ENCODE measurements at places on chromosomes 16 and 17.

- H3K4me1 ChIP-seq: peaks cover 12% of the 10 kb centered on the region
- no peak overlapping the region for H3K27ac ChIP-seq
- H3K36me3 ChIP-seq: peaks cover 24% of the 10 kb centered on the region
- no peaks in the 10 kb centered on the region for H3K27me3 ChIP-seq
- no peak overlapping the region for H3K4me3 ChIP-seq
Measured at GRCh38 chr17:13541032-13541480, 60.7 kb downstream of the HS3ST3A1 start.

DNA sequence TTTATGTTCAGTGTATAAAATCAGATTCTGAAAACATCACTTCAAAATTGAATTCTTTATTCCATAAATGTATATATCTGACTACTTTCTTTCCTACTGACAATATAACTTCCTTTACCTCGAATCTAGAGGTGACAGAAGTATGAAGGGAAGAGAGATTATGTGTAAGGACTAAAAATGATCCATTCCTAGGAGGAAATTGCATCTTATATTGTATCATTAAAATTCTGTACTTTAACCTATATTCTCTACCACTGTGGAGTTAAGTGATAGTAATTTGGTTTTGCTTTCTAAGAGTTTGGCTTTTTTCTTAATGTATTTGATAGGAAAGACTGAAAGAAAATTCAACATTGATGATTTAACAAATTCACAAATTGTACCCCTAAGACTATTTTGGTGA is 11.4 kb downstream of the MYH4 start:
- H3K27me3 ChIP-seq: no peaks in the 10 kb centered on the region
- no peak for DNase-seq
- H3K4me3 ChIP-seq: no peak overlapping the region
- H3K4me1 ChIP-seq: no peaks in the 10 kb centered on the region
- no peak overlapping the region for H3K27ac ChIP-seq

- H3K4me3 ChIP-seq: no peak overlapping the region
- no peaks in the 10 kb centered on the region for H3K4me1 ChIP-seq
- H3K36me3 ChIP-seq: no peaks in the 10 kb centered on the region
- no peak for DNase-seq
- no peaks in the 10 kb centered on the region for H3K27me3 ChIP-seq
Measured at GRCh38 chr17:42233994-42234393, 39.7 kb upstream of the GHDC start.

DNA sequence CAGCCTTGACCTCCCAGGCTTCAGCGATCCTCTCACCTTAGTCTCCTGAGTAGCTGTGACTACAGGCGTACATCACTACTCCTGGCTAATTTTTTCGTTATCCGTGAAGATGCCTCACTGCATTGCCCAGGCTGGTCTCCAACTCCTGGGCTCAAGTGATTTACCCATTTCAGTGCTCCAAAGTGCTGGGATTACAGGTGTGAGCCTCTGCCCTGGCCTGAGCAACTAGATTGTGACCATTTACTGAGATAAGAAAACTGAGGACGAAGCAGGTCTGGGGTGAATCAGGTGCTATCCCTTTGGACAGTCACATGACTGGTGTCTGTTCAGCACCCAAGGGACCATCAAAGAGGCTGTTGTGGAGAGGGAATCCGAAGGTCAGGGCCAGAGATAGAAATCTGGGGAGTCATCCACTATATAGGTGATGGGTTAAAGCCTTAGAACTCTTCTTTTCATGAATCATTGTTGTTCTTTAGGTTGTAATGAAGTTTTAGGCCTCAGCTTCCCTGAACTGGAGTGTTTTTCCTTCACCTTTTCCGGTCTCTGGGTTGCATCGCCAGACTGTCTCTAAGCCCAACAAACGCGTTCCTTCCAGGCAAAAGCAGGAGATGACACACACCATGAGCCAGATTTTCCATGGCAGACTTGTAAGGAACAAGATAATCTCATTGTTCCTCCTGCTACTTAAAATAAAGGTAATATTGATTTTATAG is 62.5 kb downstream of the FTO start:
- no peaks in the 10 kb centered on the region for H3K27me3 ChIP-seq
- H3K4me3 ChIP-seq: no peak overlapping the region
- H3K27ac ChIP-seq: no peak overlapping the region
- no peaks in the 10 kb centered on the region for H3K36me3 ChIP-seq
- 0 out of 2 replicates have a peak, but pooled peaks cover 3% of the 10 kb centered on the region for H3K4me1 ChIP-seq

DNA sequence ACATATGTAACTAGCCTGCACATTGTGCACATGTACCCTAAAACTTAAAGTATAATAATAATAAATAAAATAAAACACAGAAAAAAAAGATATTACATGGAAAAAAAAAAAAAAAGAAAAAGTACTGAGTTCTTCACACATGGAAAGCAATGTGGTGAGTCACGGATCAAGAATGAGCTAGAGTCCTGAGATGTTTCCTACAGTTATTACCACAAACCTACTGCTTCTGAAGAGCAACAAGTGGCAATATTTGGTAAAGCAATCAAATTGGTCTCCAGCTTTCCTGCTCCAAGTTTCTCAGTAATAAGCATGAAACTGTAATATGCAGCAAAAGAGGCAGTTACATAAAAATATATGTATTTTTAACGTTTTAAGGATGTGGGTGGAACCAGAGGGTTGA is 223.3 kb upstream of the SALL1 start:
- no peak overlapping the region for H3K27ac ChIP-seq
- no peaks in the 10 kb centered on the region for H3K27me3 ChIP-seq
- H3K36me3 ChIP-seq: peaks cover 3% of the 10 kb centered on the region
- no peak overlapping the region for H3K4me3 ChIP-seq
- DNase-seq: no peak

DNA sequence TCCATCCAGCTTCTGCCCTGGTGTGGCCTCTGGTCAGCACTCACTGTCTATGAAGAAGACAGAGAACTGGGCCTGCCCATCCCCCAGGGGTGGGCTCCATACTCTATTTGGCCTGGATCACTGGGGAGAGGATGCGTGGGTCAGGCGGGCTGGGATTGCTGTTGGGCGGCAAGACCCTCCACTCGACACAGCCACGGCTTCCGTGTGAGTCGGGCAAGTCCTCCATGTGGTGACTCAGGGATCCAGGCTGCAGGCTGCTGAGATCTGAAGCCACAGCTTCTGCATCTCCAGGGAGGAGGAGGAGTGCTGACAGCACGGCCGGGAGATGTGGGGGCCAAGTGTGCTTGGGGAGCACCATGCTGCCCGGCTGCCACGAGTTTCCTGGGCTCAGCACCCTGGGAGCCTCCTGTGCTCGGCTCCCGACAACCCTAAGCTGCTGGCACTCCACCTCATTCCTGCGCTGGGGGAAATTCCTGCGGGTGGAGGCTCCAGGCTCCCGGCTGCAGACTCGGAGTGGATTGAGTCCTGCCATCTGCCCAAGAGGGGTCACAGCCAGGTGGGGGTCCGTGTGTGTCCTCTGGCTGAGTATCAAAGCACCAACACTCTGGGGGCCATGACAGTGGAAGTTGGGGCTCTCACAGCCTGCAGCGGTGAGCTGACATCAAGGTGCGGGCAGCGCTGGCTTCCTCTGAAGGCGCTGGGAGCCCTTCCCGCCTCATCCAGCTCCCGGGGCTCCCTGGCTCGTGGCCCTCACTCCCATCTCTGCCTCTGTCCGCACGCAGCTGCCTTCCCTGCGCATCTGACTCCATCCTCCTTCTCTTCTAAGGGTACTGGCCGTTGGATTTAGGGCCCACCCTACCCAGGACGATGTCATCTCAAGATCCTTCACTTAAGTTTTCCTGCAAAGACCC is 24.4 kb upstream of the CBFA2T3 start:
- H3K4me1 ChIP-seq: peaks cover 13% of the 10 kb centered on the region
- no peak overlapping the region for H3K27ac ChIP-seq
- H3K4me3 ChIP-seq: no peak overlapping the region
- H3K36me3 ChIP-seq: peaks cover 11% of the 10 kb centered on the region

DNA sequence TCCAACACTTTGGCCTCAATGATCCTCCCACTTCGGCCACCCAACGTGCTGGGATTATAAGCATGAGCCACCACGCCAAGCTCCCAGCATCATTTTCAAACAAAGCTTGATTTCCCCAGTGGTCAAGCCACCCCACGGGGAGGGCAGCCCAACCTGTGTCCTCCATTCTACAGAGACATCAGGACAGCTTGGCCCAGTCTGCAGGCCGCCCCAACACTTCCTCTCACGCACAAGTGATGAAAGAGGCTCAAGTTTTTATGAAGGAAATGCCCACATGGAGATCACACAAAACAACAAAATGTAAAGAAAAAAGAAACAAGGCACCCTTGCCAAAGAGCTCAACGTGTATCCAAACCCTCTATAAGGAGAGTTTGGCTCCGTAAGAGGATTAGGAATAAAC is 112.4 kb downstream of the XYLT1 start:
- H3K27ac ChIP-seq: no peak overlapping the region
- H3K36me3 ChIP-seq: 0 out of 2 replicates have a peak, but pooled peaks cover 2% of the 10 kb centered on the region
- no peaks in the 10 kb centered on the region for H3K27me3 ChIP-seq
- no peak overlapping the region for H3K4me3 ChIP-seq

- H3K27me3 ChIP-seq: no peaks in the 10 kb centered on the region
- H3K4me1 ChIP-seq: 0 out of 2 replicates have a peak, but pooled peaks cover 4% of the 10 kb centered on the region
- no peak overlapping the region for H3K27ac ChIP-seq
Measured at GRCh38 chr16:23293016-23293415, 9.1 kb upstream of the SCNN1B start.

- H3K4me1 ChIP-seq: peaks cover 22% of the 10 kb centered on the region
- H3K4me3 ChIP-seq: no peak overlapping the region
- DNase-seq: no peak
- no peaks in the 10 kb centered on the region for H3K36me3 ChIP-seq
- H3K27me3 ChIP-seq: no peaks in the 10 kb centered on the region
- H3K27ac ChIP-seq: peak overlapping the region; percentile 82
Measured at GRCh38 chr17:2178798-2179501, 124.0 kb downstream of the HIC1 start.

DNA sequence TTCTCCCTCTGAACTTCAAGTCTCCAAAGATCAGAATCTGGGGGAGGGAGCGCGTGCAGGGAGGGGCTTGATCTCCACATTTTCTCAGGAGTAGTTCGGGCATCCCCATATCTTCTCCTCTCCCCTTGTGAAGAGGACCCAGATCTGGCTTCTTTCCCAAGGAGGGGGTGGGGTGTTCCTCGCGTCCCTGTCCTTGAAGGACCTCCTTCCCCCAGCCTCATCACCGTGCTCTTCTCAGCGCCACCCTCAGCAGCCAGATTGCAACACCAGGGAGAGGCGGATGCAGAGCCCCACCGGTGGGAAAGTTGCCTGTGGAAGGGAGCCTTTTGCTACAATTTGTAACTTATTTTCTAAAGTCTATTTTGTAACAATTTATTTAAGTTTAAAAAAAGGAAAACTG is 5.7 kb downstream of the PRSS53 start:
- no peak for DNase-seq
- H3K27ac ChIP-seq: no peak overlapping the region
- no peak overlapping the region for H3K4me3 ChIP-seq
- no peaks in the 10 kb centered on the region for H3K27me3 ChIP-seq
- H3K36me3 ChIP-seq: peaks cover 23% of the 10 kb centered on the region

GRCh38 chr17:3574231-3574630 is 16.6 kb upstream of the TRPV3 start:
- H3K4me1 ChIP-seq: no peaks in the 10 kb centered on the region
- no peak overlapping the region for H3K4me3 ChIP-seq
- H3K36me3 ChIP-seq: peaks cover 13% of the 10 kb centered on the region
- DNase-seq: no peak

DNA sequence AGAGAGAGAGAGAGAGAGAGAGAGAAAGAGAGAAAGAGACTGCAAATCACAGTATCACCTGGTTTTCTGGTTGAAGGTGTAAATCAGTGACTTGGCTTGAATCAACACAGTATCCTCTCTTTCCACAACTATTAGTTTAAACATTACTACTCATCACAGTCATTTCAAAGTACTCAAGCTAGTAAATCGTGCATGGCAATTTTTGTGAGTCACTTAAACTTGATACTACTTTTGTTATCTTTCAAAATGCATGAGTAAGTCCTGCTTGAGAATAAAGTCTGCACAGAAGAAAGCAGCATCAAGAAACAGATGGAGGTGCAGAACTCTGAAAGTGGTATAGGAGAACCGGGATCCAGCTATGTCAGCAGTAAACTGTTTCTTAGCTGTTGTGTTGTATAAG is 535.4 kb downstream of the CDH8 start:
- H3K36me3 ChIP-seq: no peaks in the 10 kb centered on the region
- H3K27ac ChIP-seq: no peak overlapping the region
- no peaks in the 10 kb centered on the region for H3K27me3 ChIP-seq
- peaks cover 4% of the 10 kb centered on the region for H3K4me1 ChIP-seq
- DNase-seq: no peak

- no peak for DNase-seq
- H3K27me3 ChIP-seq: no peaks in the 10 kb centered on the region
Measured at GRCh38 chr17:79361873-79362771, 248.7 kb downstream of the RBFOX3 start.

DNA sequence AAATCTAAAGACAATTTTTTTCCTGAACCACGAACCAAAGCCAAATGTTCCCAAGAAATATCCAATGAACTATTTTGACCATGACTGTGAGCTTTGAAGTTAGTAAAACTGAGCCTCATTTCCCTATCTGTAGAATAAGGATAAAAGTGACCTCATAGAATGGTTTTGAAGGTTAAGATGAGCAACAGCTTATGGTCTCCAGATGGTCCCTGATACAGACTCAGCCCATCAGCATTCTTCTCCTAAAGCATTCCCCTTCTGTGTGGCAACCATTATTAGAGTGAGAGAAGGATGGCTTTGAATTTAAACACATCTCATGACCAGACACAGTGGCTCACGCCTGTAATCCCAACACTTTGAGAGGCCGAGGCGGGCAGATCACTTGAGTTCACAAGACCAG is 70.1 kb downstream of the COPRS start:
- H3K4me3 ChIP-seq: no peak overlapping the region
- H3K27ac ChIP-seq: peak overlapping the region; percentile 24
- H3K36me3 ChIP-seq: no peaks in the 10 kb centered on the region
- DNase-seq: no peak
- H3K27me3 ChIP-seq: no peaks in the 10 kb centered on the region

GRCh38 chr17:1939981-1940809 is 84.9 kb downstream of the RTN4RL1 start:
- no peak overlapping the region for H3K4me3 ChIP-seq
- H3K4me1 ChIP-seq: no peaks in the 10 kb centered on the region
- no peak for DNase-seq
- no peaks in the 10 kb centered on the region for H3K36me3 ChIP-seq
- H3K27ac ChIP-seq: no peak overlapping the region
- no peaks in the 10 kb centered on the region for H3K27me3 ChIP-seq

- no peak overlapping the region for H3K4me3 ChIP-seq
- no peaks in the 10 kb centered on the region for H3K36me3 ChIP-seq
- peaks cover 9% of the 10 kb centered on the region for H3K4me1 ChIP-seq
- DNase-seq: no peak
- no peak overlapping the region for H3K27ac ChIP-seq
Measured at GRCh38 chr16:82363026-82363816, 193.2 kb upstream of the MPHOSPH6 start.

- H3K27ac ChIP-seq: no peak overlapping the region
- H3K4me3 ChIP-seq: no peak overlapping the region
- H3K27me3 ChIP-seq: no peaks in the 10 kb centered on the region
- no peak for DNase-seq
Measured at GRCh38 chr17:20077978-20078685, 69.0 kb downstream of the SPECC1 start.
